ENCODE measurements at places on chromosomes 4 and X.

DNA sequence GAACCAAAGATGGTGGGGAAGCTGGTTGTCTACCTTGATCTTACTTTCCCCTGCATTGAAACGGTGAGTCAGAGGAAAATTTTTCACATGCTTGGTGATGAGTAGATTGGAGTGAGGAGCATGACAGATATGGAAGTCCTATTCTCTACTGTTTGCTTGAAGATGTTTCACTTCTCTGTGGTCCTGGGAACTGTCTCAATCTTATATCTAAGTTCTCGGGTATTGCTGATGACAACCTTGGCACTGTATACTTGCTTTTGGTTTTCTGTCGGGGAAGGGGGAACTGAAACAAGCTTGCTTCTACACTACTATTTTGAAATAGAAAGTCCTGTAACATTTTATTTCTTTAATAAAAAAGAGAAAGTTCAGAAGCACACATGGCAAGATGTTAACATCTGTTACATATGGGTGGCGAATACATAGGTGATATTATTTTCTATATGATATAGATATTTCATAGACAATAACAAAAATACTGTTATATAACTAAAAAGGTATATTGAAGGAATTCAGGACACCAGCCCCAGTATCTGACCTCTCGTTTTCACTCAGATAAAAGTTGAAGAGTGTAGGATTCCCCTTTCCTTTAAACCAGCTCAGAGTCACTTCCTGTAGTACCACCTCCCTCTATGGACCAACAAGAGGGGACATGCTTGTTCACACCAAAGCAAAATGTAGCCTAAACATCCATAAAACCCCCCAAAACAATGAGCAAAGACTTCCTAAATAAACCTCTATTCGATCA is 88.8 kb downstream of the FMR1NB start:
- no peak for DNase-seq

GRCh38 chrX:154417157-154417556 is 5.8 kb downstream of the TAFAZZIN start:
- DNase-seq = peak; percentile 23

GRCh38 chr4:101910786-101911373 is 120.3 kb downstream of the BANK1 start:
- no peak for DNase-seq

DNA sequence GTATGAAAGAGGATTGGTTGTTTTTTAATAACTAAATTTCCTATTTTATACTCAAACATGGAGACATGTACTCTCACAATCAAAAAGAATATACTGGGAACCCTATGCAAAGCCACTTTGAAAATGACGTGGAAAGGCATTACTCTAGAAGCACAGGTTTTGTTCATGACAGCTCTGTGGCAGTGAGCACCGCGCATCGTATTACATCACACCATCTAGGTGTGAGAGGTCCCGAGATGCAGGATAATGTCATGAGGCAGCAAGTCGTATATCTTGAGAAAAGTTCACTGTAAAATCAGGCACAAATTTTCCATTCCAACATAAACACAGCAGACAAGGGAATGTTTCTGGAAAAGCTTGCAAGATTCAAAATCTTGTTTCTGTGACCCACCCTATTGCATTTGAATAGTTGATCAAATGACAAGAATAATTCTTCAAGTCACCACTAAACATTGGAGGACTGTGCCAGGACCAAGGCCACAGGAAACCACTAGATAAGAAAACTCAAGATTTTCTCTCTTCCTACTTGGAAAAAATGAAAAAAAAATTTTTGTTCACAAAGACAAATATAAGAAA is 127.6 kb downstream of the LDB2 start:
- DNase-seq = no peak

- DNase-seq = no peak
Observed at GRCh38 chr4:109123951-109124350, 178.5 kb downstream of the COL25A1 start.

GRCh38 chrX:12804655-12805054 is 13.4 kb downstream of the PRPS2 start:
- DNase-seq = no peak

DNA sequence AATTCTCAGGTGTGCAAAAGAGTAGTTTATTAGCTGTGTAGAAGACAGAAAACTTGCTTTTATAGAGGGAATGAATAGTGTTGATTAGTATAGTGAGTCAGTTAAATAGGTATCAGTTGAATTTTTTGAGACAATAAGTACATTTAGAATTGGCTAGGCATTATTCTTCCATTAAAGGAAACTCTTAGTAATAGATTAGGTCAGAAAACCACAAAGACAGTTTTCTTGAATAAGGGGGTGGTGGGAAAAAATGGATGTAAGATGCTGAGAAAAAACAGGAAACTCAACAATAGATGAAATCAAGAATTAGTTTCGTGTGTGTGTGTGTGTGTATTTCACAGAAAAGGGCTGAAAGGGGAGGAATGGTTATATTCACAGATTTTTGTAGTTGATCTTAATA is 16.8 kb downstream of the CD38 start:
- DNase-seq = no peak

DNA sequence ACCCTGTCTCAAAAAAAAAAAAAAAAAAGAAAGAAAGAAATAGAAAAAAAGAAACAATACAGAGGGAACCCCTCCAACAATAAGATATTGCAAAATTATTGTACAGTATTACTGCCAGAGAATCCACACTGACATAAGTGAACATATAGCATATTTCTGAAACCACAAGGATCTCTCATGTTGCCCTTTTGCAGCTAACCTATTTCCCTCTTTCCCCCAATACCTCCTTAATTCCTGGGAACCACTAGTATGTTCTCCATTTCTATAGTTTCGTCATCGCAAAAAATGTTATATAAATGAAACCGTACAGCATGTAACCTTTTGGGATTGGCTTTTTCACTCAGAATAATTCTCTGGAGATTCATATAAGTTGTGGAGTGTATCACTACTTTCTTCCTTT is 20.0 kb upstream of the BMP2K start:
- DNase-seq = no peak
